CD4-positive, alpha-beta T cell treated with Interleukin-6 at 100 ng/mL for 8 hours (primary cell): ENCODE measurements at places on chromosomes 4 and X.

DNA sequence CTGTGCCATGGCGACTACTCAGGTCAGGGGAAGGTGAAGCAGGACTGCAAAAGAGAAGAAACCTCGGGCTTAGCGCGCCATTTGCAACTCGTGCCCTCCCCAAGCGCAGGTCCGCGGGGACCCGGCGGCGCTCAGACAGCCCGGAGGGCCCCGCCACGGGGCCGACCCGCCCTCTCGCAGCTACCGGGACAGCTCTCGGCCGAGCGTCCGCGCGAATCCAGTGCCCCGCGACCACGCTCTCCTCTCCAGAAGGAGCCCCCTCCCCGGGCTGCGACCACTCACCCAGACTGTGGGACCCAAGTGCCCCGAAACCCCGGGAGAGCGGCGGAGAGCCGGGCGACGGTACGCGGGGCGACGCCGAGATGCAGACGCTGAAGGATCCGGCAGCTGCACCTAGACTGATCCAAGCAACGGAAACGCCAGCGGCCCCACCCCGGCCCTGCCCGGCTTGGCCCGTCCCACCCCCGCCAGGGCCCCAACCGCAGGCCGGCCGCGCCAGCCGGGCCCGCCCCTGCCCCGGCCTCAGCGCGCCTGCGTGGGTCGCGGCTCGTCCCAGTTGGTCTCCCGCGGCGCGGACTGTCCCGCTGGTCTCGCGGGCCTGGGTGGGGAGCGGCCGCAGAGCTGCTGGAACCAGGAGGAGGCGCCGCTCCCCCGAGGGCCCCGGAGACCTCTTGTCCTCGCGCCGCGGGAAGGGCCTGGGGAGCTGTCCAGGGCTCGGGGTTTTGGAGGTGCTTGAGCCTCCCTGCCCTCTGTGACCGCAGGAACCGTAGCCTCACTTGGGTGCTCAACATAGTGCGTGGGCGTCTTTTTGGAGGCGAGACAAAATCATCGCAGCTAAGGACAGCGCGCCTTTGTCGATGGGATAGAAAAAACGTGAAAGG, at the start of gene ANXA5:
TSS of gene ANXA5 (minus strand) at position 400 of the 881 bp plus-strand sequence. CDS start at position 9, 391 bp downstream.
- peak; percentile 69 for DNase-seq

DNA sequence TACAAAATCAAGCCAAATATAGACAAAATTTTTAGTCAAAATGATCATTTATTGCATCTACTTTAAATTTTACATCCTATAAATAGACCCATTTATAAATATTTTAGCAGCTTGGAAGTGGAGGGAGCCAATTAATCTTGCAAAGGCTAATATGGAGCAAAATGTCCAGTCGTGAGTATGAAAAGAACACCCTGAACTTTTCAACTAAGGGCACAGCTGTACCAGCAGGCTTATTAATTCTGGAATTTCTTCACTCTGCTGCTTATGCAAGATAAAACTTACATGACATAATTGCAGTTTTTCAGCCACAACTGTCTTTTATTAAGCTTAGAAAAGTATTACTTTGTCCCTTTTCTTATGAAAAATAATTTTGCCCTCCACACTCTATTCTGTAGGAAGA, 22.9 kb upstream of the USP53 start:
- no peak for DNase-seq

GRCh38 chr4:176207839-176208238, 12.5 kb upstream of the SPATA4 start:
- DNase-seq, result no peak

GRCh38 chr4:171622729-171623128, 190.5 kb upstream of the GALNTL6 start:
- no peak for DNase-seq

- DNase-seq, result no peak
Measured at GRCh38 chrX:148878371-148878770, 378.0 kb downstream of the AFF2 start.

GRCh38 chr4:153232768-153233167, 28.5 kb downstream of the TRIM2 start:
- DNase-seq, result no peak

DNA sequence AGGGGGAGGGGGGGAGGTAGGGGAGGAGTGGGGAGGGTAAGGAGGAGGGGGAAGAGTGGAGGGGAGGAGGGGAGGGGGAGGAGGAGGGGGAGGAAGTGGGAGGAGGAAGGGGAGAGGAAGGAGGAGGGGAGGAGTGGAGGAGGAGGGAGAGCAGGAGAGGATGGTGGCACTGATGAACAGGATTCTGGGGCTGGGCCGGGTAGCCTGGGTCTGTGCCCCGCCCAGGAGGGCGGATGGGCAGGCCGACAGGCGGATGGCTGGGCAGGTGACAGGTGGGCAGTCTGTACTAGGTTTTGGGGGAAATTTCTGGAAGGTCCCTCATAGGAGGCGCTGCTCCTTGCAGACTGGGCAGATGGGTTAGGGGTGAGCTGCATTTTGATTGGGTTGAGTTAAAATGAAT, 66.0 kb upstream of the ADRA2C start:
- no peak for DNase-seq

DNA sequence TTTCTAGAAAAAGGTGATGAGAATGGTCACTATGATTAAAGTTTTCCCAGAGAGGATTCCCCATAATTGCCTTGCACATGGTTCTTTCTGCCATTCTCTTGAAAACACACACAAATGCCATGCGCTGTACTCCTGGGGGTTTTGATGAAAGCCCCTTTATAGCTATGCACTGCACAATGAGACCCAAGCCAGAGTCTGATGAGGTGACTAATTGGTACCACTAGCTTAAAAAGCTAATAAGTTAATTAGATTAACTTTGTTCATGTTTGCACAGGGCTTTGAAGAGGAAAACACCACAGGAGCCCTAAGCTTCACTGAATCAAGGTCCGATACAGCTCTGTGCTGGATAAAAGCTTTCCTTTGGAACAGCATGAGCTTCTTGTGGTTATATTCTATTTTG, 132.2 kb downstream of the NKX6-1 start:
- no peak for DNase-seq

DNA sequence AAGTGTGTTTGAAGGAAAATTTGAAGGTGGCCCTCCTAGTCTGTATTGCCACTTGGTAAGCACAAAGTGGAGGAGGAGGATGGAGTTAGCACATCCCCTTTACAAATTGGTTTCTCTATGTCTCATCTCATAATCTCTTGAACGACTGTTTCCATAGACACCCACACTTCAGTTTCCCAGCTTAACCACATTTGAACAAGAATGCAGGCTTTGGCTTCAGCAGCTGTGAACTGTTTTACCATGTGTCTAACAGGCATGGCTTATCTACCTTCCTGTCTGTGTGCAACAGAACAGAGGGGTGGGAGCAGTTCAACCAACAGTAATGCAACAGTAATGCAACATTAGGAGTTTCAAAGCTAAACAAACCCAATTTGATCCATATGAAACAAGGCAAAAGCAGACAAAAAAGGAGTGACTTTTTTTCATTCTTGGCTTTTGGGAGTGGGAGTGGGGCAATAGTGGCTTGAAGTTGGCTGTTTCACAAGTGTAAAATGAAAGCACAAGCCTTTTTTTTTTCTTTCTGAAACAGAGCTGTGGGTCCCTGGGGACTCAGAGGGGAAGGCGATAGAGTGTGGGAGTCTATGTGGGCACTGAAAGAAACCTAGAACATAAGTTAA, 108.0 kb downstream of the ITM2A start:
- DNase-seq, result peak; percentile 74

DNA sequence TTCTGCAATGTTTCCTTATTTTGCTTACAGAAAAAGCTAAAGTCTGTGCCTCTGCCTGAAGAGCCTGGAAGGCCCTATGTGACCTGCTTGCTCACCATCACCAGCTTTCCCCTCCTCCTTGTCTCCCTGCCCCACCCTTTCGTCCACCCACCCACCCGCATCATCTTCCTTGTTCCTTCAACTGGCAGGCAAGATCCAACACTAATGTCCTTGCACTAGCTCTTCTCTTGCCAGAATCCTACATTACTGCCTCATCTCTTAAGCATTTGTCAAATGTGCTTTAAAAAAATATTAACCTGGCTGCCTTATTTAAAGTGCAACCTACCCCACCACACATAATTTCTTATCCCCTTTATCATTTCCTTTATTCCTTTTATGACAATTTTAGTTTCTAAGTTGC, 165.1 kb upstream of the PPP3CA start:
- DNase-seq, result no peak

- DNase-seq, result peak; percentile 7
Measured at GRCh38 chrX:119236623-119237561, 807 bp downstream of the PGRMC1 start.

- no peak for DNase-seq
Measured at GRCh38 chrX:31449965-31450364, 378.1 kb upstream of the FTHL17 start.

DNA sequence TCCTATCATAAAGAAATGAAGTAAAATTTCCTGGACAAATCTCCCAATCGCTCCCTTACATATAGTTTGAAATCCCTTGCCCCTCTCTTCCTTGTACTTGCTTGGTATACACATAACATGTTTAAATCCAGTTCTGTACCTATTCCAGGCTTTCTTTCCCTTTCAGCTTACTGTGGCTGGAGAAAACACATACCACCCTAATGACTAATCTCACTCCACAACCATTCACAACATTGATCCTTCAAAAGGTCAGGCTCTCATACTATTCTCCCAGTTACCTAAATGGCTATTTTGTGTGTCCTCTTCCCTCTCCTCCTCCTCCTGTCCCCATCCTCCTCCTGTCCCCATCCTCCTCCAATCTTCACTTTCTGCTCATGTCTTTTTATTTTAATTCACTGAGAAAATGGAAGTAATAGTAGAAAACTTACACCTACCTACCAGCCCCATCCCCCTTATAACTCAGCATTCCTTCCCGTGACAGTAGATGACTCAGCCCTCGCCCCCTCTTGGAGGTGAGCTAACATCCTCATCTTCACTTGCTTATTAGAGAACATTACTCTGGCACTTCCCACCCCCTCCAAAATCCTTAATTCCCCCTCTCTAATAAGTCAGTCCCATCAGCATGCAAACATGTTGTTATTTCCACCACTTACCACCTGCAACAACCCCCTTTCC, 77.5 kb downstream of the IL15 start:
- no peak for DNase-seq

- peak; percentile 7 for DNase-seq
Measured at GRCh38 chrX:129360175-129360574, 163.1 kb downstream of the SMARCA1 start.

- no peak for DNase-seq
Measured at GRCh38 chr4:176999935-177000543, 207.3 kb upstream of the VEGFC start.

DNA sequence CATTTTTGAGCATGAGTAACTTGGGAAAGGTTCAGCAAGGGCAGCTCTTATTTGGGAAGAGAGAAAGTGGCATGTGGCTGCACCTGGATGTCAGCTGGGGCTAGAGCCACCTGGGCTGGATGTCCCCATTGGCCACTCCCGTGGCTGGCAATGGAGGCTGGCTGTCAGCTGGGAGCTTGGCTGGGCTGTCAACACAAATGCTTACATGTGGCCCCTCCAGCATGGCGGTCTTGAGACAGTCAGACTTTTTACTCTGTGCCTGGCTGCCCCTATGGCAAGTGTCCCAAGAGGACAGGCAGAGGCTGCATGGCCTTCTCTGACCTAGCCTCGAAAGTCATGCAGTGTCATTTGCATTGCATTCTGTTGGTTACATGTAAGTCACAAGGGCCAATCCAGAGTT, 99.6 kb downstream of the FAM53A start:
- no peak for DNase-seq
